ENCODE measurements at places on chromosomes 7 and 10.
A peak's percentile ranks its signal among the peaks of the same experiment; 100 is the strongest.

DNA sequence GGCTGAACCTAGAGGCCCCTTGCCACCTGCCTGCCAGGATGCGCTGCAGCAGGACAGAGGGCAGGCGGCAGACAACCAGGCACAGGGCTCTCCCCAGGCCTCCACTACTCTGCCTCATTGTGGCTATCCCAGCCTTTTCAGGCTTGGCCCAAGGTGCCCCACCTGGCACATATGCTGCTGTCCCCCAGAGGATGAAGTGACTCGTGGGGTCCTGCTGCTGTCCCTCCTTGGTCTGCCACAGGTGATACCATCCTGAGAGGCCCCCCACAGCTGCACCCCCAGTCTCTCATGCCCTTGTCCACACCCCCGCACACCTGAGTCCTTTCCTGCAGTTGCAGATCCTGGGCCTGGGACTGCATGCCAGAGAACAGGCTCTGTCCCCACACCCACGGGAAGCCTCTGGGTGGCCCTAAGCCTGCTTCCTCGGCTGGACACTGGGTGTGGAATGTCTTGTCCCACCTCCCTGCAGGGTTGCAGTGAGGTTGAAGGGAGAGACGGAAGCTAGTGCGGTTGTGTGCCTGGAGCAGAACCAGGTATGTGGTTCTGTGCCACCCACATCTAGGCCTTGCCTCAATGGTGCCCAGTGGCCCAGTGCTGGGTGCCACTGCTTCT, 55.3 kb downstream of the RASGEF1A start:
- no peak for DNase-seq

DNA sequence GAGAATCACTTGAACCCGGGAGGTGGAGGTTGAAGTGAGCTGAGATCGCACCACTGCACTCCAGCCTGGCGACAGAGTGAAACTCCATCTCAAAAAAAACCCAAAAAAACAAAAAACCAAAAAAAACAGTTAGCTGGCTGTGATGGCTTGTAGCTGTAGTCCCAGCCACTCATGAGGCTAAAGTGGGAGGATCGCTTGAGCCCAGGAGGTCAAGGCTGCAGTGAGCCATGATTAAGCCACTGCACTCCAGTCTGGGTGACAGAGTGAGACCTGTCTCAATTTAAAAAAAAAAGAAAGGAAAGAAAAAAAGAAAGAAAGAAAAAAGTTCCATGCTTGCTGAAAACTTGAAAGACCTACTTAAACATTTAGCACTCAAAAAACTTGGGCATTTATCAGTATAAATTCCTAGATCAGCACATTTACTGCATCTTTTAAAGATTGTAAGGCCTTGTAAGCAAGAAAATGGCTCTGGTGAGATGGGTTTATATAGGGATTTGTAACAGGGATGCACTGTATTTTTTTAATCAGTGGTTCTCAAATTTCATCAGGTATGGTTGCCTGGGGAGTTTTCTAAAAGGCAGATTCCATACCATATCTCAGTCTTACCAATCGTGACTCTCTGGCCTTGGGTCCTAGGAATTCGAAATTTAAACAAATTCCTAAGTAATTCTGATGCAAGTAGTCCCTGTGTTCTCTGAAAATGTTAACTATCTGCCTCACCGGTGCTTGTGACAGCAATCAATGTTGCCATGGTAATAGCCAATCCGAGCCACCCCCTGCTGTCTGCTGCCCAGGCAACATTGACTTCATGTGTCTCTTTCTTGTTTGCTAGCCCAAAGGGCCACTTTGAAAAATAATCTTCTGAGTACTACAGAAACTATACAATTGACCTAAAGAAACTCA, 11.5 kb upstream of the NT5C2 start:
- no peak for DNase-seq

DNA sequence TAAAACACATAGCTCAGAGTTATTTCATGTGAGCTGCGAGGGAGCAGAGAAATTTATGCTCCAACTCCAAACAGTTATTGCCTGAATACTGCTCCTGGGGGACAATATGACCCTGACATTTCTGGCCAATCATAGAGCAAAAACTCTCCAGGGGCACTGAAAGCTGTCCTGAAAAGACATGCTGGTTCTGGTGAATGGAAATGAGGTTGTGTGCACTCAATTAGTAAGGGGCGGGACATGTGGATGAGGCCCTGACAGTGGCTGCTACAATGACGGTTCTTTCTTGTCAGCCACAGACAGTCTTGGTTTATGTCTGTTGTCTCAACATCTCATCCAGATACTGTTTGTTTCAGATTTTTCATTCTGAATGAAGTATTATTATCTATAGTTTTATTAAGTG, 151.8 kb downstream of the TWIST1 start:
- DNase-seq, result no peak

DNA sequence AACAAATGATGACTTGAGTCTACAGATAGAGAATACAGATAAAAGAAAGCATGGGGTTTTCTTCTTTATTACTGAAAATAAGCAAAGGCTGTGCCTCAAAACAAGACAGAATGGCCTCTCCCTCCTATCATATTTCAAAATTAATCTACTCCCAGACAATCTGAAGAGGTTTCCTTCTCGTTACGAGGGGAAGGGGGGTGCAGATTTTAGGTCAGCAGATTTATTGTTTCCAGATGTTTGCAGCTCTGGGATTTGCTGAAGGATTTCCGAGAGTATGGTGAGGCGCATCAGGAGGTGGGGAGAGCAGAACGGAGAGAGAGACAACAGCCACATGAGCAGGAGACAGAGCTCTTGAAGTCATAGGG, 89.8 kb downstream of the KIAA1549 start:
- DNase-seq, result no peak

- no peak for DNase-seq
Observed at GRCh38 chr7:8511855-8512254, 78.4 kb downstream of the NXPH1 start.

DNA sequence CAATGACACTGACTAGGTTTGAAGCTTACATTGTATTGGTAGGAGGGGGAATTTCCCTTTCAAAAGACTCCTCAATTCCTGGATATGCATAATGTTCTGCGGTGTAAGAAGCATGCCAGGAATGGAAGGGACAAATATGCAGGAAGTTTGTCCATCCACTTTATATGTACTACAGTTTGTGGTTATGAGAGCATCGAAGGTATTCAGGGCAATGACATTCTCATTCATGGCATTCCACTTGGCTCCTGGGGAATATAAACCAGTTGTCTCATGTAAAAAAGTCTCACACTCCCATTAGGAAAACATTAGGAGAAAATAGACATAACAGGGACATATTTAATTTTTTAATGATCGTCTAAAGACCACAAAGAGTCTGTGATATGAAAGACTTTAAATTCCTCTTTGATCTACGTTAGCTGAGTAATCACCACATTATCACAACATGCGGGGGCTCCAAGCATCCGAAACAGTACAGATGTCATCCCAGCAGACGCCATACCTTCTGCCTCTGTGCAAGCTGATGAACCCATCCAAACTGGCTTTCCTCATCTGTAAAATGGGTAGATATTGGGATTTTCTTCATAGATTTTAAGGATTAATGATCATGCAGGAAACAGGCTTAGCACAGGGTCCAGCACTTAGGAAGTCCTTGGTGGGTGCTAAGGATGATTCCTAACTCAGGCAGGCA, 675.3 kb downstream of the INHBA start:
- no peak for DNase-seq

DNA sequence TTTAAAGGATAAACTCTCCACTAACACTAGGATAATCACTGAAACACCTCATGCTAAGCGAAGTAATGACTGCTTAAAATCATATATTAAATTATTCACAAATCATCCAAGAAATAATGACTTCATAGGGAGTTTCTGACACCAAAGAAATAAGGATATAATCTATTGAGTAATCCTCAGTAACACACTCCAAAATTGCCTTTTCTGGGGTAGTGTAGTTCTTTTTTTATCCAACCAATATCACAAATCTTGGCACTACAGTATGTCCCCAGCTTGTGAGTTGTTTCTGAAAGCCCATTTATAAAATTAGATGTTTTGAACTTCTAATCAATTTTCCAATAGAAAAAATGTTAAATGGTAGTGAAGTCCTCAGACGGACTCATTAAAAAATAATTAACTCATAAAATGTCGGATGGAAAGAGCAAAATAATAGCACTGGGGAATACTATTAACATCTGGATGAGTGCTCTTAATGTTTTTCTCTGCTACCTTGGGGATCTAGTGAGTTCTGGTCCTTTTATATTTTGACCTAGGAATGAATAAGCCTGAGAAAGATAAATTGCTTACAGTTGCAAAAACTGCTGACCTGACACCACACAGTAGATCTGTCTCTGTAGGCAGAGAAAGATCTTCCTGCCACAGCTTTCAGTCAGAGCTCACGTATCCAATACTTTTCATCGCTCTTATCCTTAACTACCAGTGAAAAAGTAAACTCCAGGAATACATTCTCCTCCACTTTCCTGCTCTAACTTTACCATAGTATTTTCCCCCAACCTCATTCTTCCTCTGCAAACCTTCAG, 618.5 kb upstream of the ANKRD30A start:
- no peak for DNase-seq

DNA sequence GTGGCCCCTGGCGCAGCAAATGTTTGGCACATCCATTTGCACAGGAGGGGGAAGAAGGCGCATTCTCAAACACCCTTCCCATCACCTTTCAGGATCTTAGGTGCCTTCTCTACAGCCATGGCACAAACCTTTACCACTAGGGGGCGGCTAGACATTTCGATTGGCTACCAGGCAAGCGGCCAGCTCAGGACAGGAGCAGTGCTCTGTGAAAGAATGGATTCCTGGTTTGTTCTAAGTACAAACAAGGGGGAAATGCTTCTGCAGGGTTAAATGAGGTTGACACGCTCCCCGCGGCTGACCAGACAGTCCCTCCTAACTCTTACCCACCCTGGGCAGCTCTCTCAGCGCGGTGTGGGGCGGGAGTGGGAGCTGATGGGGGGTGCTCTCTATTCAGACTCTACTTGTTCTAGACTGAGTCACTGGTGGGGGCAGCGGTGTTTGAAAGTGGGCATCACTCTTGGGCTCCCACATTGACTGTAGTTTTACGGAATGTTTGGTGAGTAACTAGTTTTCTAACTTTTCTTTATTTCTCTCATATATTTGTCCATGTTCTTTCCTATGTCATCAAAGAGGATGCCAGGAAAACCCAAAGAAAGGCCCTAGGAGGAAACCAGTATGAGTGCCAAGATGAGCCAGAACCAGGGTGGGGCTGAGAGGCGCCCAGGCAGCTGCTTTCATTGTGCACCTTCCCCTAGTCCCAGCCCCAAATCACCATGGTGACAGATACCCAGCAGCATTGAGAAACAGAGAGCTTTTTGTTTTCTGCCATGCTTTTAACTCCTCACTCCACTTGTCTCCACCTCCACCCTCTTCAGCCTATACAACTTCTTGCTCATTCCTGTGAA, 61.4 kb upstream of the GPR158 start:
- peak; percentile 1 for DNase-seq

DNA sequence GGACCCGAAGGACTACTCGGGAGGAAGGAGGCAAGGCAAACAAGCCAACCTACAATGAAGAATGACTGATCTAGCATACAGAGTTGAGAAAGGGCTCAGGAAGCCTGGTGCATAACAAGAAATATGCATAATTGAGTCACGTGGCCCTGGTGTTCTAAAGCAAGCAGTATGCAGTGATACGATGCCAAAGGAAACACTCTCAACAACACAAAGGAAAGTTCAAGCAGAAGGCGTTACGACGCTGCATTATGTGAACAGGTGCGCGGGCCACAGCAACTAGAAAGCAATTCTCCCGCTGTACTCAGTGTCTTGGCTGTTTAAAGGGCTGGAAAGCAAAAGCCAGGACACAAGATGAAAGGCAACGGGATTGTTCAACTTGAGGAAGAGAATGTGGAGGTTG, 100.8 kb downstream of the PRTFDC1 start:
- DNase-seq, result peak; percentile 42

DNA sequence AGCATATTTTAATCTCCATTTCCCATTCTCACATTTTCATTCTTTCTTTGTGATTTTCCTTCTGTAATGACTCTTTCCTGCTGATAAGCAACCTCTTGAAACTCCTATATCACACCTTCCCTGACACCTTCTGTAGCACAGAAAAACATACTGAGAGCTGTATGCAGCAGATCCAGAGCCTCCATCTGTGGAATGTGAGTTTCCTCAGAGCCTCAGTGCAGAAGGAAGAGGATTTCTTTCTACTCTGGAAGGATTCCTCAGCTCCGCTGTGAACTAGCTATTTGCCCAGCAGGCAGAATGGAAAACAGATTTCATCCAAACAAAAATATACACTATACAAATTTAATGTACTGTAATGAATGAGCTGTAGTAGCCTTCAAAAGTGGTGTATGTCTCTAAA, 841.3 kb upstream of the ZWINT start:
- no peak for DNase-seq

DNA sequence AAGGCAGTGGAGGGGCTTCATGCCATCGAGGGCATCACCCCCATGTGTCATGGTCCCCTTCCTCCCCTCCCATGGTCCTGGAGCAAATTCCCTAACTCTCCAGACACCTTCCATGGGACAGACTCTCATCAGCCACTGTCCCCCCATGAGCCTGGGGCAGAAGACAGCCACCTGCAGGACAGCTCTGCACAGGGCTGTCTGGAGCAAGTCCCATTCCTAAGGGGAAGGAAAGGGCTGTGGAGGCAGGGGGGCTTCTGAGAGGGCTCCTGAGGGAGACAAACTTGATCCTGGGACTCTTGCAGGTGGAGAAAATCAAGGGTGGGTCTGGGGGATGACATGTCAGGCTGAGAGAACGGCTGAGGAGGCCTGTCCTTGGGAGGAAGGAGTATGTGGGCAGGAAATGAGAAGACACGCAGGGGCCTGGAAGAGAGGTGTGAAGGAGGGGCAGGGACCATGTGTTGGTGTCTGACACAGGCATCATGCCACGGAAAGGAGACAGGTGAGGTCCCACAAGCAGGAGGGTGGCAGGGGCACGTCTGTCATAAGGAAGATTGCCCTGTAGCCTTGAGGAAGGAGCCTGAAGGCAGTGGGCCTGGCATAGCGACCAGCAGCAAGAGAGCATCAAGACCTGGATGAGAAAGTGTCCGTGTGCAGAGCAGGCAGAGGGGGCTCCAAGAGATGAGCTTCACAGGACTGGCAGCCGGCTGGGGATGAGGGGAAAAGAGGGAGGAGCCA, 14.4 kb upstream of the GDF10 start:
- DNase-seq, result no peak

DNA sequence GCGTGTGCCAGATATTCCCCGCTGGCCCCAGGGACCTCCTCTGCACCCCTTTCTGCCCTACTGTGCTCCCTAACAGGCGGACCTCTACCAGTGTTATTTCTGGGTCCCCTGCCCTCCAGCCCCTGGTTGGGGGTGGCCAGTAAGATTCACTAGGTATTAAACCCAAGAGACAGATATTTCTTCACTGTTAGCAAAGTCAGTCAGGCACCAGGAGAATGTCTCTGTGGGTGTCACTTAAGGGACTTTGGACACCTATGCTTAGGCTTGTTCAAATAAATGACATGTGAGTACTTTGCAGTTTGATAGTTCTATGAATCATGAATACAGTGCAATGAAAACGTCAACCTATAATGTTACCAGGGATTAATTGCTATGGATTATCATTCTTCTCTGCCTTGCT, 234.3 kb upstream of the IGFBP3 start:
- no peak for DNase-seq

- DNase-seq, result no peak
Observed at GRCh38 chr7:127907110-127908040, 123.9 kb downstream of the LRRC4 start.
